ENCODE measurements at places on chromosomes 16 and 17. TPM values are rescaled to one million over a fixed set of nuclear protein-coding genes. Genes with fewer than 3 reads are reported as not detected.

SOX15 gene
- polyA plus RNA-seq = 15.3 TPM

OTOP3 gene
- polyA plus RNA-seq = not detected

ARHGAP44 gene
- polyA plus RNA-seq = 5.2 TPM

DHRS7C gene
- 0.16 TPM for polyA plus RNA-seq

ATP2C2 gene
- polyA plus RNA-seq = 2.3 TPM

HCFC1R1 gene
- 91.8 TPM for polyA plus RNA-seq

CHST5 gene
- 0.09 TPM for polyA plus RNA-seq

SRL gene
- polyA plus RNA-seq = 2.4 TPM

ATP2A3 gene
- 28.1 TPM for polyA plus RNA-seq

PPL gene
- polyA plus RNA-seq = 55.0 TPM

RAPGEFL1 gene
- 10.9 TPM for polyA plus RNA-seq

CLEC18B gene
- 0.29 TPM for polyA plus RNA-seq

TMEM220 gene
- 8.7 TPM for polyA plus RNA-seq

SP6 gene
- polyA plus RNA-seq = 2.3 TPM

HS3ST3A1 gene
- polyA plus RNA-seq = 1.1 TPM

GCGR gene
- polyA plus RNA-seq = 0.16 TPM

STH gene
- polyA plus RNA-seq = not detected

IGSF6 gene
- polyA plus RNA-seq = 1.4 TPM

IL21R gene
- 0.27 TPM for polyA plus RNA-seq

HBZ gene
- polyA plus RNA-seq = 0.47 TPM

KRTAP9-2 gene
- not detected for polyA plus RNA-seq

SLC16A6 gene
- polyA plus RNA-seq = 0.41 TPM

FOXK2 gene
- 24.0 TPM for polyA plus RNA-seq

NKD1 gene
- polyA plus RNA-seq = 5.9 TPM

DPEP1 gene
- polyA plus RNA-seq = 0.41 TPM

CACNG5 gene
- polyA plus RNA-seq = not detected

PABPN1L gene
- polyA plus RNA-seq = not detected
